ENCODE measurements at places on chromosomes 1 and 21.

- no peak for DNase-seq
Measured at GRCh38 chr1:202577381-202577780, 132.9 kb downstream of the SYT2 start.

- no peak for DNase-seq
Measured at GRCh38 chr1:85296980-85297379, 20.5 kb upstream of the BCL10 start.

GRCh38 chr1:93324486-93325464 is 20.9 kb upstream of the DR1 start:
- no peak for DNase-seq

DNA sequence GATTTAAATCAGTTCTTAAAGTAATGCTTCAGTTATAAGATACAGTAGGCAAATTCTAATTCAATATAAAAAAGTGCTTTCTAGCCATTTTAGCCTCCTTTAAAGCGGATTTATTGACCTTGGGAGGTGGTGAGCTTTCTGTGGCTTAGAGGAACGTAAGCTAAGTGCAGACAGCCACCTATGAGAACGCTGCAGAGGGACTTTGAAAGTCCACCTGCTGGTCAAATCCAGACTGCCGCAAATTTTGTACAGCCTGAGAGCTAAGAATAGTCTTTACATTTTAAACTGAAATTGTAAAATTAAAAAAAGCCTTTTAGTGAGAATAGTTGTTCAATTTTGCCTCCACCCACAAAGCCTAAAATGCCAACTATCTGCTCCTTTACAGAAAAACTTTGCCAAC is 67.0 kb upstream of the SSX2IP start:
- DNase-seq = no peak

- DNase-seq = no peak
Measured at GRCh38 chr1:1358433-1359271, at the start of gene MXRA8. MXRA8 (minus strand) TSS chr1:1358555; CDS start chr1:1358504, 51 bp downstream.

- DNase-seq = no peak
Measured at GRCh38 chr1:23090056-23090455, 70.8 kb downstream of the KDM1A start.

GRCh38 chr1:230992100-230992774 is 13.3 kb downstream of the ARV1 start:
- DNase-seq = no peak

- no peak for DNase-seq
Measured at GRCh38 chr1:171257607-171258076, 9.3 kb downstream of the FMO1 start.

DNA sequence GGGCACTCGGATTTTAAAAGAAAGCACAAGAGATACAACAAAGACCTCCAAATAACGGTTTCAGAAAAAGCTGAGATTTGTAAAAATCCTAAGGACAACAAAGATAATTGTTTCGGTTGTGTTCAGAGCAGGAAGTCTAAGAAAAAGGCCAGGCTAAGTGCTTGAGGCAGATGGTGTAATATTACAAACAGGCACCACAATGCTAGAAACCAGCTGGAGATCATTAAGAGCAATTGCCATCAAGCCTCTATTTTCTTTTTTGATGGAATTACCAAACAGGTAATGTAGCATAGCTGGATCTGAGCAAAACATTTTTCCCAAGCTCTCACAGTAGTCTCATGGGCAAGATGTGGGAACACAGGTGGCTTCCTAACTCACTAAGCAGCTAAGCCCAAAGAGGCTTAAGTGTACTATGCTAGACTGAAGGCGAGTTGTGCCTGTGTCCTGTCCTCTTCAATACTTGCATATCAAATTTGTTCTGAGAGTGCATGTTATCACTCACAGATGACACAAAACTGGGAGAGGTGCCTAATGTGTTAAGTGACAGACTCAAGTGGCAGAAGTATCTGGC is 161.6 kb downstream of the GLUL start:
- no peak for DNase-seq

DNA sequence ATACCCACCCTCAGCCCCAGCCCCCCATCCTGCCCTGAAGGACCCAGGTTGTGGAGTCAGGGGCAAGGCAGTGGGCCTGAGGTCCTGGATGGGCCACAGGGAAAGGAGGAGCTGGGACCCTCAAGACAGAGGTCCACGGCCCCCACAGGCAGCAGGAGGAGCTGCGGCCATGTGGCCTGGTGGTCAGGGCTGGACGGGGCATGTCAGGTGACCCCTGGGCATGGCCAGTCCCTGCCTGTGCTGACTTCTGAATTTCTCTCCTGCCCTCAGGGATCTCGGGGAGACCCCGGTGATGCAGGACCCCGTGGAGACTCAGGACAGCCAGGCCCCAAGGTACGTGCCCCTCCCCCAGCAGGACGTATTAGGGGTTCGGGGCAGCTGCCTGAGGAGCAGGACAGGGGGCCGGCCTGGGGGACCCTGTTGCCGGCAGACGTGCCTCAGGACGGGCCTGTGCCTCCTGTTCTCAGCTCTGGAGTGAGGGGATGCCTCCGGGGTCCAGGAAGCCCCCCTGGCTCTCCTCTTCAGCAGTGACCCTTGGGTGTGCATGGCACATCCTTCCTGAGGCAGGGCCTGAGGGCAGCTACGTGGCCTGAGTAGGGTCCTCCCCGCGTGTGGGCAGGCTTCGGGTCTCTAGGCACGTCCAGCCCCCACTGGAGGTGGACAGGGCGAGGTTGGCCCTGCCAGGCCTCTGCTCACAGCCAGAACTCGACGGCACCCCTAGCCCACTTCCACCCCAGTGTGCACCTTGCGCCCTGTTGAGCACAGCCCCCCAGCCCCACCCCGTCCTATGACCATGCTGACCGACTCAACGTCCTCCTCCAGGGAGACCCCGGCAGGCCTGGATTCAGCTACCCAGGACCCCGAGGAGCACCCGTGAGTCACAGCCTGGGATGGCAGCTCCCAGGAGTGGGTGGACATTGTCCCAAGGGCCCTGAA is 23.6 kb downstream of the COL6A2 start:
- DNase-seq = no peak

GRCh38 chr1:96424877-96425276 is 296.7 kb upstream of the PTBP2 start:
- DNase-seq = no peak

- DNase-seq = peak; percentile 40
Measured at GRCh38 chr1:24193046-24193445, 6.0 kb upstream of the IFNLR1 start.

DNA sequence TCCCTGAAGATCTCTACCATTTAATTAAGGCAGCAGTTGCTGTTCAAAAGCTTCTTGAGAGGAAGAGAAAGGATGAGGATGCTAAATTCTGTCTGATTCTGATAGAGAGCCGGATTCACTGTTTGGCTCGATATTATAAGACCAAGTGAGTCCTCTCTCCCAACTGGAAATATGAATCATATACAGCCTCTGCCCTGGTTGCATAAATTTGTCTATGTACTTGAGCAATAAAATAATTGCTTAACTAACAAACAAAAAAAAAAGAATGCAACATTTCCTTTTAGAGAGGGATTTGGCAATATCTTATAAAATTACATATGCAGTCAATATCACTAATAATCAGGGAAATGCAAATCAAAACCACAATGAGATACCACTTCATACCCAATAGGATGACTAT is 26.8 kb downstream of the ALDH9A1 start:
- peak; percentile 68 for DNase-seq

- DNase-seq = peak; percentile 58
Measured at GRCh38 chr1:173190101-173190936, 16.8 kb downstream of the TNFSF4 start.

DNA sequence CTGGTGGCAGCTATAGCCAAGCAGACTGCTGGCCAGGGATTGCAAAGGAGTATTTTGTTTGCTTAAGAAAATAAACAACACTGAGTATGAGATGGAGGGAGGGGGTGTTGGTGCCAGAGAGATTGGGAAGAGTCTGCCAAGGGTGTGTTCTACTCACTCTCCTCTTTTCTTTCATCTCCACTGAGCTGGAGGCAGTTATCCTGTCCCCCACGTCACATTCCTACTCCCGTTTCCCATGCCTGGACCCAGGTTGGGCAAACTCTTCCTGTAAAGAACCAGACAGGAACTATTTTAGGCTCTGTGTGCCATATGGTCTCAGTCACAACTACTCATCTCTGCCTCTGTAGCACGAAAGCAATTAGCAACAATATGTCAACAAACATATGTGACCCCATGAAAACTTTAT is 1.4 kb upstream of the IL24 start:
- DNase-seq = no peak

DNA sequence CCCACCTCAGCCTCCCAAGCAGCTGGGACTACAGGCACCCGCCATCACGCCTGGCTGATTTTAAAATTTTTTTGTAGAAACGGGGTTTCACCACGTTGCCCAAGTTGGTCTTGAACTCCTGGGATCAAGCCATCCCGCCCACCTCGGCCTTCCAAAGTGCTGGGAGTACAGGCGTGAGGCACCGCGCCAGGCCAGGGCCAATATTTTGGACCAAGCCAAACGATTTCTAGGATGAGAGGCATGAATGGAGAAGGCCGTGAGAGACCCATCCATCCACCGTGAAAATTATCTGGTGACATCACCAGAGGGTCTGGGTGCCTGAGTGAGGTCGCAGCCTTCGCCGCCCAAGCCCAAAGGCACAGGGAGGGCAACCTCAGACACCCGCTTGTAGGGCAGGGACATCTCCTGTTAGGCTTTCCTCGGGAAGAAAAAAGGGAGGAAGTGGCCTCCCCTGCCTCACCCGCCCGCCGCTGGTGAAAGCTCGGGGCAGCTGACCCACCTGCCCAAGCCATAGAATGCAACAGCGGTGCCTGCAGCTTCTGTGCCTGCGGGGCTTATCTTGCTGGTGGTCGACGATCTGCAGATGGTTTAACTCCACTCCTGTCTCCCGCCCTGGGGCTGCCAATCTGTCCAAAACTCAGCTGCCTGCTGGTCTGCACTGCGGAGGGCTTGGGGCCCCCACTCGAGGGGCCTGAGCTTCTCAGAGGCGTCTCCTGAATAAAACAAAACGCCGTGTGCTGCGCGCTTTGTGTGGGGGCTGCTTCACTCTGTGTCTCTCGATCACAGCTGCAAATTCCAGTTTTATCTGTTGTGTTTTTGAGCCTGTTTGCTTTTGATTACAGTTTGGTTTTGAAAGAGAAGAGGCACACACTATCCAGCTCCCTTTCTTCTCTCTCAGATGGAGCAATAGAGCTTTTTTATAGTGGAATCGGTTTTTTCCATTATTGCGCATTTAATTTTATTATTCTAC is 85.8 kb downstream of the MRPS6 start:
- DNase-seq = no peak

DNA sequence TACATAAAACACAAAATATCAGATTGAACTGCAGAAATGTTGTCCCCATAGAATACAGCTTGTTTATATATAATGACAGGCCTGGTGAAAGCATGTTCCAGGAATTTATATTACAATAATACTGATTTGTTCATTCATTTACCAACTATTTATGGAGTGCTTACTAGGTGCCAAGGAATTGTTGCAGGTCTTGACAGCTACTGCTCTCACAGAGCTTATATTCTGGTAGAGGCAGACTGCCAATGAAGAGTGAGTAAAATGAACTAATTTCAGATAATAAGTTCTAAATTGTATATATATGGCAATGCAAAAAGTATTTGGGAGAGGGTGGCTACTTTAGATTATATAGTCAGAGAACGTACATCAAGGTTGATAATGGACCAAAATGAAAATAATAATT is 152.0 kb downstream of the COQ8A start:
- no peak for DNase-seq

DNA sequence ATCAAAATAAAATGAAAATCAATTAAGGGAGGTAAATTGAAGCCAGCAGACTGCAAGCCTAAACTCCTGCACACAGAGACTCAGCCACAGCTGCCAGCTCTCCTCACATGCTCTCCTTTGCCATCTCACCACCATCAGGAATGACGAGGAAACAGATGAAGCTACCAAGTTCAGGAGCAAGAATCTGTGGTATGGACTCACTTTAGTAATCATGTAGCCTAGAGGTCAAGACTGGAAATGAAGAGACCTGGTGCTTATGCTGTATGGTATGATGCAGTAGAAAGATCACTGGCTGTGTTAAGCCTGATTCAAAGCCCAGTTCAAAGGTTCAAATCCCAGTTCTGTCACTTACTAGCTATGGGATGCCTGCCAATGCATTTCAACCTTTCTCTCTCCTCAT is 78.9 kb upstream of the CAMK1G start:
- no peak for DNase-seq

GRCh38 chr21:27645285-27645684 is 678.4 kb upstream of the ADAMTS5 start:
- DNase-seq = no peak

- DNase-seq = peak; percentile 20
Measured at GRCh38 chr1:207188901-207189300, 84.9 kb downstream of the C4BPA start.

GRCh38 chr1:22597996-22598395 is 34.7 kb downstream of the EPHA8 start:
- no peak for DNase-seq

GRCh38 chr1:201672685-201673084 is 133.8 kb downstream of the NAV1 start:
- DNase-seq = no peak

GRCh38 chr1:1040004-1040991 is 20.4 kb downstream of the AGRN start:
- DNase-seq = peak; percentile 81

DNA sequence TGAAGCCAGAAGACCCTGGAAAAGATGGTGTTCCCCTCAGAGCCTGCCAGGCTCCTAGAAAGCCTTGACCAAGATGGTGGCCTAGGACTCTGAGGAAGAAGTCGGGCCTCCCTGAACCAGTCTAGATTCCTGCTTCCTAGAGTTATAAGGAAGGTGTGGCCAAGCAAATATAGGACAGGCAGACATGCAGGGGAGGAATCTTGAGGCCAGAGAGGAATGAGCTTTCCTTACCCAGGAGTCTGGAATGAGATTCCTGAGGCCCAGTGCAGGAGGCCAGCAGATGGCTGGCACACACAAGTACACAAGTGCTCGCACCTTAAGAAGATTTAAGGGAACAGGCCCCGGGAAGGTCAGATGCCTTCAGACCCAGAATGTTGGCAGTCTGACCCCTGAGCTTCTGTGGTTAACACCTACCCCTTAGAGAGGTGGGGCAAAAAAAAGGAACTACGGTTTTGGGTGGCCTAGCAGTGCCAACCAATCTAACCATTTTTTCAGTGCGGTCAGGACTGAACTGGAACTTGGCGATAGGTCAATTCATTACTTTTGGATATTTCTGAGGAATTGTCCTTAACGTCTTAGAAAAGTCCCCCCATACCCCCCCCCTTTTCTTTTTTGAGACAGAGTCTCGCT is 73.3 kb downstream of the MDM4 start:
- no peak for DNase-seq

DNA sequence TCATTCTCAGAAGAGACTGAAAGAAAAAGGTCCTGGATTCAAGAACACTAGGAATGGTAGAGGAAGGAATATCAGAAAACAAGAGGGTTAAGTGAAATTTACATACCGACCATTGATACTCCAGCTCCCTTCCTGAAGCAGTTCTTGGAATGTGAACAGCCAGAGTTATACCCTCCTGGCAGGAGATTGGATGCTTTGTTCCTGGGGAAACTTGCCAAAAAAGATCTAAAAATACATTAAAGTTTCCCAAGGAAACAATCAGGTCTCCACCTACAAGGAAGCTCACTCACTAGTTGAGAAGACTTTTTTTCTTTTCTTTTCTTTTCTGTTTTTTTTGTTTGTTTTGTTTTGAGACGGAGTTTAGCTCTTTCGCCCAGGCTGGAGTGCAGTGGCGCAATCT is 91.1 kb downstream of the HLX start:
- no peak for DNase-seq

- peak; percentile 74 for DNase-seq
Measured at GRCh38 chr1:42756956-42757891, 9.6 kb downstream of the P3H1 start.

GRCh38 chr1:56539520-56539931 is 39.8 kb downstream of the PLPP3 start:
- DNase-seq = no peak
